Right renal pelvis (tissue), 4 donors: ENCODE measurements at places on chromosomes 11 and 22. TPM values are rescaled to one million over a fixed set of nuclear protein-coding genes. Genes with fewer than 3 reads are reported as not detected.

Gene SLC5A1
- 0.60 TPM for polyA plus RNA-seq

Gene KRTAP5-11
- polyA plus RNA-seq = not detected

GRCh38 chr11:75697906-75698581 is 19.6 kb upstream of the MOGAT2 start:
- DNase-seq = no peak

- no peak for DNase-seq
Observed at GRCh38 chr22:30877662-30878515, 90.7 kb downstream of the MORC2 start.

- no peak for DNase-seq
Observed at GRCh38 chr11:134656861-134657540, 245.0 kb upstream of the B3GAT1 start.

DNA sequence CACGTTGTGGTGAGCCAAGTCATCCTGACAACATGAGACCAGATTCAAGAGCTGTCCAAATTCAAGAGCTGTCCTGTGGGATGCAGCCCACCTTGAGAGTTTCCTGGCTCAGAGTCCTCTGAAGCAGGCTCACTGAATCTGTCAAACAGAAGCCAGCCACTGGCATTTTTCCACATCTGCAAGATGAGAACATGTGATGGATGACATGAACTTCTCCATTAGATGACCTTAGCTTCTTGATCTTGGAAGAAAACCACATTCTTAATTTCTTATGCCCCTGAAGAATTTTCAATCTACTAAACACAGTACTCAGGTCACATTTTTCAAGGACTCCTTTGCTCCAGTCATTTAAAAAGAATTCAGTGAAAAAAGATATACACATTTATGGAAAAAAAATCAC is 291.0 kb downstream of the GUCY1A2 start:
- DNase-seq = no peak

DNA sequence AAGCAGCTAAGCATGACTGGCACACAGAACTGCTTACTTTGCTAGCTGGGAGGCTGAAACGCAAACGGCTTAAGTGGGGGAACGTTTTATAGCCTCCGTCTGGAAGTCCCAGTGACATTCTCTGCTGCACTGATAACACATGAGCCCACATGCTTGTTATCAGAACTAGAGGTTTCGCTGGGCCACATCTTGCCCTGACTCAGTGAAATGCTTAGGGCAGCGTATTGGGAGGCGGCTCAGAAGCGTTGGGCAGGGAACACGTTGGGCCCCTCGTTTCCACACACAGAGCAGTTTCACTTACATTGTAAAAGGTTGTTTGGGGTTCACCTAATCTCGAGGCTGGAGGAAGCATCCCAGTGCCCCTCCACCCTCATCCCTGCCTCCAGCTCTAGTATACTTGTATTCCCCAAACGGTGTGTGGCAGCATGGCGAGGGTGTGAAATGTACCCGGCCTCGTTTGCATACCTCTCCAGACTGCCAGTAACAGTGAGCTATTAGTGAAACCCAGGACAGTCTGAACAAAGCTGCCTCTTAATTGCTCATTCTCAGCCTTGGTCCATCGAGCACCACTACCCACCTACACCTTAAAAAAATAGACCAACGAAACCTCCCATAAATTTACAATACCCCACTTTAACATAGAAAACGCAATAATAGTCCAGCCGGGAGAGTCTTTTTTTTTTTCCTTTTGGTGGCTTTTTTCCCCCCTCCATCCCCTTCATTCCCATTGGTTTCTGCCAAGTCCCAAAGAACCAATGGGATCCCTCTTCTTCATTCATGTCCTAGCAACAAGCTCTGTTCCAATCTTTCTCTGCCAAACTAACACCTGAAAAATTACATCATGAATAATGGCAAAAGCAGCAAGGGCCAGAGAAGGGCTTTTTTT is 218.8 kb upstream of the SORL1-AS1 start:
- DNase-seq = no peak

DNA sequence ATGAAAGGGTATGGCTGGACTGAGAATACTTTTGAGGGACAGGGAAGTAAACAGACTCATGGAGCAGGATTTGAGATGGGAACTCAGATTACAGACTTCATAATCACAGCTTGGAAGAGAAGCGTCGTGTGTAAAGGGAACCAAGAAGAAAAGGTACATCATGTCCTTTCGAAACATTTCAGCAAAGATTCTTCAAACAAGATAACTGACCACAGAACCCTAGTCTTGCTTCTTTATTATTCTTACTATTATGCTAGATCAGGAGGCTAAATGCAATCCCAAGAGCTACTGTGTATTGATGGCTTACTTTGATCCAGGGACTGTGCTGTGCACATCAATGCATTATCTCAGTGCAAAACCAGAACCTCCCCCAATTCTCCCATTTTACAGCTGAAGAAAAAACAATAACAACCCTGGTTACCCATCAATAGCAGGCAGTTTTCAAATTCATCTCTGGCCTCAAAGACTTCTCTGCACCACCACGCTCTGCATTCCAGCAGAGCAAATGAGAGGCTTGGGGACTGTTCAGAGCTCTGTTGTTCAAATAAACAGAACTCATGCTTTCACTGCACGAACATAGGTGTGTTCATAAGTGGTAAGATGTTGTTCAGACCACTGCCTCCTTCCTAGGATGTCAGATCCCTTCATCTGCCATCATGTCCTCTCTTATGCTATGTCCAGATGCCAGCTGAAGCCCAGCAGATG is 104.8 kb upstream of the NAV2 start:
- DNase-seq = no peak

DNA sequence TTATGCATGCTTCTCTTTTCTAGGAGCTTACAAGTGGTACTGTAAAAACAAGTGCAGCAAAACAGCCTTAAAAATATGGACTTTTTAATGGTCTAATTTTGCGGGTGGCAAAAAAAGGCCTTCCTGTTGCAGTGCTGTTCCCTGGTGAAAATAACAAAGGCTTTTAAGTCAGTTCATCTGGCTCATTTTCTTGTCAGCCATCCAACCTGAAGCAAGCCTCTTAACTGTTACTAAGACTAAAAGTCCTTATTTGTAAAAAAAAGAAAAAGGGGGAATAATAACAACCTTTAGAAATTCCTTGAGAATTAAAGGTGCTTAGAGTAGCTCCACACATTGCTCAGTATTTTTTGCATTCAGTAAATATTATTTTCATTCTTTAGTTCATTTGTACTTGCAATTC is 200.5 kb upstream of the CHORDC1 start:
- no peak for DNase-seq

DNA sequence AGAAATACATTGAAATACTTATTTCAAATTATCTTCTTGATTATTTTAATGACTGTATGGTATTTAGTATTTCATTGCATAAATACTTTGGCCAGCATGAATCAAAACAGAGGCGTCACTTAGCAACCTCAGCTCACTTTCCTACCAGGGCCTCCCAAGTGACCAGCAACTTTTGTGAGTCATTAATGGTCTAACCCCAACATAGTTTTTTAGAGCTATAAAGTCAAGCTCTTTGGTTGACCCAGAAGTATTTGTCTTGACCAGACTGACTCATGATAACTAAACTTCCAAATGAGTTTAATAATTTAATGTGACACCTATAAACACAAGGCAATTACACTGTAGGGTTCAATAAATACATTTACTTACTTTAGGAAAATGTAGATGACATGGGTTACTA is 27.9 kb upstream of the RBMXL2 start:
- DNase-seq = no peak
